ENCODE measurements at places on chromosomes 16 and 17.

DNA sequence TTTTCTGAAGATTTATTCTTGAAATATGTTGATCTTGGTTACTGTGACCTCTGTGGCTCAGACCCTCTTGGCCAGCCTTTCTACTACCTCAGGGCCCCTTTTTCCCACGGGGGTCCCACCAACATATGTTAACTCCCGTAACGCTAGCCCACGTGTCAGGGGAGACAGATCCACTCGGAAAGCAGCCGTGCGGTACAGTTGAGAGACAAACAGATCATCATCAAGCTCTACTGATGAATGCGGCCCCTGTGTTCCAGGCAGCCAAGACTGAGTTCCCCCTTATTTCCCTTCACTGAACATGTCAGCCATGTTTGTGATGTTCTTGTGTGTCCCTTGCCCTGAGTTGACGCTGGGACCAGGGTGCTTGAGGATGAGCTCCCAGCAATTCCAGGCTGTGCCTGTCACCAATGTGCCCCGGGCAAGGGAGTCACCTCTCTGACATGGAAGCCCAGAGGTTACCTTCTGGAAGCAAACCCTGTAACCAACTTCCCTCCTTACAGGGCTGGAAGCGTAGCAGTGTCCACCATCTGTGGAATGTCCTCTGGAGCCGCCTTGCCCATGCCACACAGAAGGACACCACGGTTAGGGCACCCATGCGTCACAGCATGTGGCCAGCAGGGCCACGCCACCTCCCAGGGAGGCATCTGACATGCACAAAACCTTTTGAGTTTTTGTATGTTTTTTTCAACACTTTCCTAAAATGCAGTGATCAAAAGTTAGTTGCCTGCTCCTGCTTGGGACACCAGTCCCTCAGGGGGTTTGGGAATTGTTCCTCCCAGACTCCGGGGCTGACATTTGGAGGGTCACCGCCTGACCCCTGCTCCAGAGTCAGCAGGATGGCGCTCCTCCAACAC, 193.7 kb upstream of the CHMP6 start:
- DNase-seq: no peak

- no peak for DNase-seq
Measured at GRCh38 chr16:80288616-80289015, 252.2 kb upstream of the DYNLRB2 start.

DNA sequence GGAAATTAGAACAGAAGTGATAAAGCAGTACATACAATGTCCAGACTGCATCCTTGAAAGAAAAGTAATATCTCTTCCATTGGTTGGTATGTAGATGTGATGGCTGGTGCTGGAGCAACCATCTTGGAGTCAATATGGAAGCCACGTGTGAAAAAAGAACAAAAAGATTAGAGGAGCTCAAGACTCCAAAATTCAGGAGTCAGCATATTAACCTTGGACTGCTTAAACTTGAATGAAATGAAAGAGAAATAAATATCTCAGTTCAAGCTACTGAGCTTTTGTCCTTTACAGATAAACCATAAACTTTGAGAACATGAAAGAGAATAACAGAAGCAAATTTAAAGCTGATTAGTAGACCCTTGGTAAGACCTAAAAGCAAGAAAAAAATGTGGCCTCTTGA, 197.9 kb downstream of the HS3ST3B1 start:
- no peak for DNase-seq

DNA sequence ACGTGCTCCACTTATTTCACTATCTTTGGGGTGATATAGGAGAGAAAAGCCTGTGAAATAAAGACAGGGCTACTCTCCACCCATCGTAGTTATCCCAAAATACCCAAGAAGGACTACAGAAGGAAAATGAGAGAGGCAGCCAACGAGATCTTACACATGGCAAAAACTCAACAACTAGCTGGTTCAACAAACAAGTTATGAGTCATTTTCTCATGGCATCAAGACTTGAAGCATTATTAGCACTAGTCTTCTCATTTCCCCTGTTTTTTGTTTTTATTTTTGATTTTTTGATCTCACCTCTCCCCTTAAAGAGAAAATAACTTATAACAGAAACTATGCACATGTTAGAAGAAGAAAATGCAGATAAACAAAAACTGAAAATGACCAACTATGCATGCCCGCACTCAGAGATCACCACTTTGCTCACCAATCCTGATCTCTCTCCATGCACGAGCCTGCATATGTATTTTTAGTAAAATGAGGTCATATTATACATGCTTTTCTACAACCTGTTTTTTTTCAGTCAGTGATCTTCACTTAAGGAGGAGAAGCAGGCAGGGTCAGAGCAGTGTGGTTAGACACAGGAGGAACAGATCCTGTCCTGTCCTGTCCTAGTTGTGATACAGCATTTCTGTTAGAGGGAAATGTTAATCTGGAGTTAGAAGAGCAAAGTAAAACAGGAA, 22.8 kb downstream of the FAM117A start:
- no peak for DNase-seq
